ENCODE measurements at places on chromosomes 7 and 10.

DNA sequence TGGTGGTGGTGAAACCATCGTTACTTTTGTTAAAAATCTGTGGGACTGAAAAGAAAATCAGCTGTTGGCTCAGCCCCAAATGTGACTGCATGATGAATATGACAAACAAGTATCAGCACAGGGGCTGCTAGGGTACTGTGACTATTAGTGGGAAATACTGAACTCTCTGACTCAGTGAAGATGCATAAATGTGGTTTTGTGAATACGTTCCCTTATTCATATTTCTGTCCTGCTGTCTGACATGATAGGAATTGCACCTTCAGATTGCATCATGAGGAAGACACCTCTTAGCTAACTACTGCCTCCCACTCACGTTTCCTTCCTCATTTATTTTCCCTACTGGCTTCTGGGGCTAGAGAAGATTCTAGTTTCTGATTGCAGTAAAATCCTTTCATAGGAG, 1.4 kb downstream of the CLEC5A start:
- DNase-seq = no peak

DNA sequence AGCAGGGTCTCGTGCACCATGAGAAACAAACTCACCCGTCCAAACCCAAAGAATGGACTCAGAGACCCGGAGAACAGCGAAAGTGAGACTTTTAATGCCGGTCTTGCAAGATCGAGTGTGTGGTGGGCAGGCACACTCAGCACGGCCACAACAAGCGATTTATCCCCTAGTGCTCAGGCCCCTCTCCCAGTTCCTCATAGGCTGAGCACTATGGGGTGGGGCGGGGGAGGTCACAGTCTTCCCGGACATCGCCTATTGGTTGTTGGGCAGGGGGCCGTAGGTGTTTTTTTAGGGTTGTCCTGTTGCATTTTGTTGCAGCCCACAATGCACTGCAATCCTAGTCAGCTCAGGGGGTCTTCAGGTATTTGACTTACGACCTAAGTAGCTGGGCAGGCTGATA, 608.3 kb upstream of the FOXK1 start:
- no peak for DNase-seq

- no peak for DNase-seq
These were observed 39.0 kb downstream of the ZMIZ1 start for GRCh38 chr10:79107736-79108264.

GRCh38 chr7:37342176-37342687, 106.4 kb downstream of the ELMO1 start:
- no peak for DNase-seq

GRCh38 chr10:29324220-29324841, 35.5 kb downstream of the LYZL1 start:
- DNase-seq = no peak

GRCh38 chr10:21125471-21126228, 228.5 kb upstream of the NEBL start:
- DNase-seq = no peak

GRCh38 chr10:118773041-118773440, 18.3 kb upstream of the CACUL1 start:
- DNase-seq = no peak

DNA sequence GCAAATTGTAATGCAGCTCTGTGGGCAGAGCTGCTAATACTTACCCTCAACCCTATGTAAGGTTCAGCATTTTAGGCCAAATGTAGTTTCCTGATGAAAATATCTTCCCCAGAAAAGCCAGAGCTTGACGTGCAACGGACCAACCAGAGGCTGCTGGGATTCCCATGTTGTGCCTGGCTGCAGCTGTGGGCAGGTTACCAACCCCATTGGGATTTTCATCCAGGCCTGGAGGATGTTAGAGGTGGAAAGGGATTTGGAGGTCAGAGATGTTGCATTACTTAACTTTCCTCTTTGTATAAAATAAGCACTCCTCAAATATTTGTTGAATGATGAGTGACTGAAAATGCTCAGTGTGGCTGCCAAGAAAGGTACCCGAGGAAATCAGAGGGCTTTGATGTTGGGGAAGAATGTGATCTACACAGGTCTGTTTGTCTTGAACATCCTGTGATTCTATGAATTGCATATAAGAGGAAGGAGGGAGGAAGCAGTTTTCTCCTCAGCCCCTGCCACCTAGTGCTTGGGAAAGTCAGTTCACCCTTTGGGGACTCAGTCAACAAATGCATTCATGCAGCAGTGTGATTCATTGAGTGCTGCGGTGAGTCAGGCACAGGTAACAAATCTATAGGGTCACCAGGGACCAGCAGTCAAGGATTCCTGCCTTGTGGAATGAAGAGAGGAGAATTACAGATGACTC, 487.2 kb downstream of the RPS24 start:
- no peak for DNase-seq

DNA sequence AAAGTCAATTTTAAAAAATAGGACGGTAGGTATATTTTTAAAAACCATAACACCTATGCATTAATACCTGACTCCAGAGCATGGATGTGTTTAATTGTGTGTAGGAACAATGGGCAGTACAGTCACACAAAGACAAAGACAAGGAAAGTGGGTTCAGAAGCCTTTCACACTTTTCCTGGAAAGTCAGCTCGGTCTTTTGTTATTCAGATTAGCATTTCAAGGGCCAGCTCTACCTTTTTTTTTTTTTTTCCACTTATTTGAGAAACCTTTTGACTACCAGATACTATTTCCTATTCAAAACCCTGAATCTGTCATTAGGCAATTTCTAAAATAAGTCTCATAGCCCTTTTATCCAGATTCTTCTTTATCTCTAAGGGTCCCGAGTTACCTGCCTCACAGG, 401.9 kb downstream of the PARD3 start:
- no peak for DNase-seq

- DNase-seq = no peak
These were observed 29.2 kb downstream of the COPG2 start for GRCh38 chr7:130639388-130639787.

- DNase-seq = no peak
These were observed 628.6 kb downstream of the PHTF2 start for GRCh38 chr7:78427209-78427608.

- DNase-seq = no peak
These were observed 67.9 kb upstream of the CFAP46 start for GRCh38 chr10:133010095-133010842.

DNA sequence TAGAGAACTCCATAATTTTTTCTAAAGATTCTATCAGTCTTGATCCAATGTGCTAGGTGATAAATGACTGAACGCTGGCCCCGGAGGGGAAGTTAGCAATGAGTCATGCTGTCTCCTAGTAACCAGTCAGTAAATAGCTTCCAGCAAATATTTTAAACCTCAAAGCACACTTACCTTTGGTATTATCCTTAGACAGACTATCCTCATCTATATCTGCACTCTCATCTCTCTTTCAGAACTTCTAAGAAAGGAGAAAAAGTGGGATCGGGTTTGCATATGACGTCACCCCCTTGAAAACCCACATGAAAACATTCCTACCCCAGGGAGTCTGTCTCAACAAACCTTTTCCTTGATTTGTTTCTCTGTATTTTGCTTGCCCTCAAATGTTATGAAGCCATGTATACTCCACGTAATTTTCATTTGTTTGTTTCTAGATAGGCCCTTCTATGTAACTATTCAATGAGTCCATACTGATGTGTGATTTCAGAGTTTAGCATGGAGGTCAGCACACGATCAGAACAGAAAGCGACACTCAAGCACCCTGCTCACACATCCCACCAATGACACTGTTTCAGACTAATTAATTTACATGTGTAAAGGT, 174.9 kb upstream of the NRP1 start:
- no peak for DNase-seq

- no peak for DNase-seq
These were observed 1.3 kb downstream of the HOXA1 start for GRCh38 chr7:27094304-27095049.

- no peak for DNase-seq
These were observed 155.6 kb upstream of the MKI67 start for GRCh38 chr10:128281861-128282260.

DNA sequence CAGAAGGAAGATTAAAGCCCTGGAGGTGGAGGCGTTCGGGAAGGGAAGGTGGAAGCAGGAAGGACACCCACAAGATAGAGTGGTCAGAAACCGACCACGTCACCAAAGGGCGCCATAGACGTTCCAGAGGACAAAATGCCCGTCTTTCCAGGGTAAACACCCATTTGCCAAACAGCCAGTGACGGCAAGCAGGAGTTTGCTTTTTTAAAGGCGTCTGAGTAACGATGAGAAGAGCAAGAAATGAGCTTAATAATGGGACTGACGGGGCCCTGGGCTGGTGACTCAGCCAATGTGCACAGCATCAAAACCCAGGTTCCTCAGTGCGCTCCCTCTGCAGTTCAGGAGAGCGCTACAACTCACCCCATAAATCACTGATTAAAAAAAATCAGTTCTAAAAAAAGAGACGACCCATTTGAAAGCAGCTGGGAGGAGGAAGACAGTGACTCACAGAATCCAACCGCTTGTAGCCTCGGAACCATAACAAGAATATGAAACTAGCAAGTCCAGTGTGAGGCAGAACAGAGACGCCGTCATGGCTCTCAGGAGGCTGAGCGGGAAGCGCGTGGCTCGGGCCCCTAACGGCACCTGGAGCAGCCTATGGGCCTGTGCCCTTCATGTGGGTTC, 5.9 kb downstream of the DIP2C start:
- no peak for DNase-seq

- no peak for DNase-seq
These were observed 11.8 kb upstream of the OPN4 start for GRCh38 chr10:86642499-86642898.

DNA sequence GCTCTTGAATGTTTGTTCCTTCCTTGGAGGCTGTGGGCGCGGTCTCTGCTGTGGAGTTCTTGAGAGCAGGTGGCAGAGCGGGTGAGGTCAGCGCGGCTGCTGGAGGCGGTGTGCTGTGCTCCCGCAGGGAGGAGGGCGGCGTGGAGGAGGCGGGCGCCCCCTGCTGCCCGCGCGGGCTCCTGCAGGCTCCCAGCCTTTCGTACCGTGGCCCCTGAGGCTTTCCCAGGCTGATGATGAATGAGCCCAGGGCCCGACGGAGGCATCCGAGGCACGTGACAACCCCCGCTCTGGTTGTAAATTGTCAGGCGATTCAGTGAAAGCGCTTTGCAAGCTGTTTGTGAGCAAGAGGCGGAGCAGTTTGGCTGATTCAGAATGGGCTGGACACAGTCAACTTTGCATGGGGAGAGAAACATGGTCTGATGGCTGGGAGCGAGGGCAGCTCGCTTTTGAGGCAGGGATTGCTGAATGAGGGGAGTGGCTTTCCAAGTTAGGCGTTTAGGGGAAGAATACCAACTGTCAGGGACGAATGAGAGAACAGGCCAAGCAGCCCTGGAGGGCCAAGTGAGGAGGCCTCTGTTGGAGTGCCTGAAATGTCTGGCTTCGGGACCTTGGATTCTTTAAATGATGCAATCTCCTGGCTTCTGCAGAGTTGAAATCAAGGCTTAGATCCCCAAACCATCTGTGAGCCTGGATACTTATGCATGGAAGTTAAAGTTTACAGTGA, 46.6 kb downstream of the CDHR3 start:
- peak; percentile 71 for DNase-seq

DNA sequence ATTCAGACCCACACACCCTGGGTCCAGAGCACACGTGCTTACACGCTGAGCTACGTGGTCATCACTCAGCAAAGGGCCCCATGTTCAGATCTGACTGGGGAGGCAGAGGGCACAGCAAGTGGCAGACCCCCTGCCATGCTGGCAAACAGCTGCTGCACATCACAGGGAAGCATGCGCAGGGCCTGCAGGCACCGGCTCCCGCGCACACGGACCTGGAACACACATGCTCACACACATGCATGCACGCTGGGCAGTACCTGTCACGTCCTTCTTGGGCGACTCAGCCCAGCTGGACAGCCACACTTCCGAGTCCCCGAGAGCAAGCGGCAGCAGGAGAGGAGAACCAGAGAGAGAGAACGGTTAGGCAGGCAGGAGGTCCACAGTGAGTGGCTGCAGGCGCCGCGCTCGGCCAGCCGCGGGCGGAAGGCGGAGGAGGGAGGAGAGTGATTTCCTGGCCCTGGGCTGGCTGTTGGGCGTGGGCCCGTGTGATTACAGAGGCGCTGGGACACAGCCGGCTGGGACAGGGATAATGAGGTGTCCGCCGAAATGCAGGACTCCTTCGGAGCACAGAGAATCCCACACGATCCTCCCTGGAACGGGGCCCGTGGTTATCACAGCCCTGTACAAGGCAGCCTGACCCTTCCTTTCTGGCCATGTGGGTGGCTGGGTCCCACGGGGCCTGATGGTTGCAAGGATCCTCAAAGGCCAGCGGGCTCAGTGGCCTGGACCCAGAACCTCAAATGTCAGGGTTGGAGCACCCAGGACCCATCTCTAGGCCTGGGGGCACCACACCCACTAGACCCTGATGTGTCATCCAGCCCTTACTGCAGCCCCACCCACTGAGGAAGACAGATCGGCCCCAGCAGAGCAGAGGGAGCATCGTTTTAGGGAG, 175.1 kb downstream of the NEURL1 start:
- no peak for DNase-seq

DNA sequence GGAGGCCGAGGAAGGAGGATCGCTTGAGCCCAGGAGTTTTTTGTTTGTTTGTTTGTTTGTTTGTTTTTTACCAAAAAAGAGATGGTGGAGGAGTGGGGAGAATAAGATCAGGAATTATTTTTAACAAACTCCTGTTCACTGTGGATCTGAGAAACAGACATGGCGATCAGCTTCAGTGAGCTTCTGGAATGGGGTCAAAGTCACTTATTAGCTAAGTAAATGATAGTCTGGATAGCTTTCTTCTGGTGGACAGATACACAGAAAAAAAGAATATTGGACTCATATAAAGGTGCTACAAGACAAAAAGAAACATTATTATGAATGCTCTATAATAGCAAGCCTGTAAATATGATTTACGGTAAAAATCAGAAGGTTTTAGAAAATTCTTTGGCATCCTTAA, 85.1 kb downstream of the POU6F2 start:
- DNase-seq = no peak

DNA sequence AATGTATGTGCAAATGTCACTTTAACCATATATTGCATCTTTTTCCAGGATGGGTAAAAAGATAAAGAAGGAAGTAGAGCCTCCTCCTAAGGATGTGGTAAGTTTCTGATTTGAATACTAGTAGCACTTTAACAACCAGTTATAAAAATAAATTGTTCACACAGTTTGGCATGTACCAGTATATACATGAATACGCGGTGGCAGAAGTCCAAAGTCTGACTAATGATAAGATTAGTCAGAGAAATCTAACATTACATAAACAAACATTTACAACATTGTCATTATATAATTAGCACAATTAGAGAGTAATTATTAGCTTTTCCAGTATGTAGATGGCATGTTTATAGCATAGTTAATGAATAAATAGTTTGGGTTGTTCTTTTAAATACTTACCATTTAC, 4.1 kb downstream of the ARMC3 start:
- DNase-seq = no peak

Measured in activated CD4-positive, alpha-beta T cell treated with anti-CD3 and anti-CD28 coated beads for 1 hour (primary cell).